ENCODE measurements at places on chromosomes 12 and 14. TPM values are rescaled to one million over a fixed set of nuclear protein-coding genes. Genes with fewer than 3 reads are reported as not detected.

Gene SYNDIG1L
- not detected for total RNA-seq

DNA sequence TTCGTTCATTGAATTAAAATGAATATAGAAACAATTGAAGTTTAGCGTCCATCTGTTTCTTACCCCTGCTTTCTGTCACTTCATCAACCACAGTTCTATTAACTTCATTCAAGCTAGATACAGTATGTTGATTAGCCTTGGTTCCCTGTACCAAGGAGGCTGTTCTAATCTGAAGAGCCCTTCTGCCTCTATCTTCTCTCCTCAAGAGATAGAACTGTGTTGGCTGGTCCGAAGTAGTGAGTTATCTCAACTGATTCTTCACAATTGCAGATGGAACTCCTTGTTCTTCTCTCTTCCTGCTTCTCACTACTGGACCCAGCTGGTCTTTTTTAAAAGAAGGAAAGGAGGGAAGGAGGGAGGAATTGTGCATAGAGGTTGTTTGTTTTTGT, 82.1 kb upstream of the TRAF3 start:
- no peaks in the 10 kb centered on the region for H3K36me3 ChIP-seq
- H3K27me3 ChIP-seq, result no peaks in the 10 kb centered on the region
- H3K27ac ChIP-seq, result peak overlapping the region; percentile 51
- no peak overlapping the region for H3K4me3 ChIP-seq
- DNase-seq, result no peak

- DNase-seq, result peak; percentile 6
- H3K4me1 ChIP-seq, result no peaks in the 10 kb centered on the region
- H3K27me3 ChIP-seq, result no peaks in the 10 kb centered on the region
- peak overlapping the region; percentile 40 for H3K27ac ChIP-seq
- no peak overlapping the region for H3K4me3 ChIP-seq
- H3K36me3 ChIP-seq, result no peaks in the 10 kb centered on the region
These were observed 40.0 kb upstream of the PCNX4 start for GRCh38 chr14:60051721-60052221.

- H3K4me1 ChIP-seq, result no peaks in the 10 kb centered on the region
- no peaks in the 10 kb centered on the region for H3K36me3 ChIP-seq
- H3K4me3 ChIP-seq, result no peak overlapping the region
- no peak overlapping the region for H3K27ac ChIP-seq
These were observed 518.5 kb upstream of the MDGA2 start for GRCh38 chr14:48193893-48194292.

DNA sequence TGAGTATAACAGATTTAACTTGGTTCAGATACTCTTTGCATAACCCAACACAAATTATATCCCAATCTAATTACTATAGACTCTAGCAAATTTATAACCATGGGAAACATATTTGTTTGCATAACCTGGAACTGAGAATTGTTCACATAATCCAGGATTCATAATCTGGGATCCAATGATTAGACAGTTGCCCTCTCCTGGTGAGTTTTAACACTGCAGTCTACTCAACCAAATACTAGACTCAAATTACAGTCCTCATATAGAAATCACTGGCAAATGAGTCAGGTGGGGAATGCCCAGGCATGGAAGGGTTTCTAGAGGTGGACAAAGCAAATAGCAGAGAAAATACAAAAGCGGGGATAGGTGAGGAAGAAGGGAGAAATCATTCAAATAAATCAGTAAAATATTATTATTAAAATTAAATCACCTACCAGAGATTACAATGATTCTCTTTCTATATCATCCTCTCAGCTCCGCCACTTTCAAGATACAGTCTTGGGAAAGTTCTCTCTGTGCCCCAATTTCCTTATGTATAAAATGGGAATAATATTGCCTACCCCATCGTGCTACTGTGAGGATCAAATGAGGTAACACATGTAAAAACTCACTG, 9.4 kb downstream of the GCH1 start:
- H3K4me1 ChIP-seq, result no peaks in the 10 kb centered on the region
- no peak overlapping the region for H3K27ac ChIP-seq
- H3K4me3 ChIP-seq, result no peak overlapping the region
- H3K36me3 ChIP-seq, result no peaks in the 10 kb centered on the region
- peak; percentile 58 for DNase-seq
- no peaks in the 10 kb centered on the region for H3K27me3 ChIP-seq

DNA sequence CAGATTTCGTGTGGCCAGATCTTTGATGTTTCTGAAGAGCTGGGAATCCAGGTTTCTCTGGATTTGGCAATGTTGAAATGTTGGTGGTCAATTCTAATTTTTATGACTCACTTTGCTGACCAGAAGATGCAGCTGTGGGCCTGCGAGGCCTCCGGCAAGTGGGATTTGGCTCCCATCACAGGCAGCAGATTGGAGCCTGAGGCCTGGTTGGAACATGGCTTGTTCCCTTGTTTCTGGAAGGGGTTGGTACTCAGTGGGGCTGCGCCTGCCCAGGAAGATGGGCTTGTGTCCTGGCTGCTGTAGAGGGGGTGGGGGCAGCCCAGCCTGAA, 23.1 kb downstream of the FBRSL1 start:
- no peaks in the 10 kb centered on the region for H3K36me3 ChIP-seq
- H3K4me1 ChIP-seq, result peaks cover 8% of the 10 kb centered on the region
- no peak overlapping the region for H3K4me3 ChIP-seq
- no peak overlapping the region for H3K27ac ChIP-seq
- H3K27me3 ChIP-seq, result no peaks in the 10 kb centered on the region
- no peak for DNase-seq

DNA sequence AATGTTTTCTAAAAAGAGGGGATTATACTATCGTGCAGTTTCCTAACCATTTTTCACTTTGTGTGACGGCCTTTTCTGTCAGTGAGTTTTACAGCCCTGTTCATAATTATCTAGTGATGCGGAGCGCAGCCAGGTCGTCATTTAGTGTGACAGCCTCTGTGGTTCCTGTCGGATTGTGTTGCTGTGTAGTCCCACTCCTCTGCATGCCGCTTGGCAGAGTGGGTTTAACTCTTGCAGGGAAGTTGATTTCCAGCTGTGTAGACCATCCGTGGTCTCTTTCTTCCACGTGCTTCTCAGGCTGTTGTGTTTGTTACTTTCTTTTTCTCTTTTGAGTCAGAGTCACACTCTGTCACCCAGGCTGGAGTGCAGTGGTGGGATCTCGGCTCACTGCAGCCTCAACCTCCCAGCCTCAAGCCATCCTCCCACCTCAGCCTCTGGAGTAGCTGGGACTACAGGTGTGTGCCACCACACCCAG, 8.6 kb downstream of the RAN start:
- H3K4me3 ChIP-seq, result no peak overlapping the region
- H3K27me3 ChIP-seq, result no peaks in the 10 kb centered on the region
- no peaks in the 10 kb centered on the region for H3K36me3 ChIP-seq

Gene MUCL1
- not detected for total RNA-seq

DNA sequence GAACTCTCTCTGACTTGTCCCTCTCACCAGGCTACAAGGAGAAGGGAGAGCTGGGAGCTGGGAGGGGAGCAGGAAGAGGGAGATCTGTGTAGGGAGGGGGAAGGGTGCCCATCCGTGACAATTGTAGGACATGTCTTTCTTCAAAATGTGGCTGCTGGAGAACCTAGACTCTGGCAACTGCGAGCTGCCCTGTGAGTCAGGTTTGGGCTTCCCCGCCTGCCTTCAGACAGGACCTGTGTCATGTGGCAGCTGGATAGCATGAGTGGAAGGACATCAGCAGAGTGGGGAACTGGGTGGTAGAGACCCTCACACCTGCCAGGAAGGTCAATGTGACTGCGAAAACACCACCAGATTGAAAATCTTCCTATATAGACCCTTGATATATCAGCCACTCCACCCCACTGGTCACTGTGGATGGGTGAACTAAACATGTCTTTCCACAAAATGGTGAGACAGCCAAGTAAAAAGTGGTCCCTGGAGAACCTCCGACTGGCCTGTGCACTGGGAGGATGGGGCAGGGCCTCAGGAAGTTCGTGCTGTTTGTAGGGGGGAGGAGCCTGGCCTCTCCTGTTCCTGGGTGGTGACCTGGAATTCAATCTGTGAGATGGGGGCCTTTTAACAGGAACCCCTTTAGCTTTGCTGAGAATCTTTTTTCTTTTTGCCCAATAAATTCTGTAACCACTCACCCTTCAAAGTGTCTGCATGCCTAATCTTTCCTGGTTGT, 62.2 kb upstream of the CAPRIN2 start:
- no peak overlapping the region for H3K4me3 ChIP-seq
- no peak overlapping the region for H3K27ac ChIP-seq
- DNase-seq, result no peak
- H3K36me3 ChIP-seq, result no peaks in the 10 kb centered on the region
- peaks cover 8% of the 10 kb centered on the region for H3K4me1 ChIP-seq

Gene TCHP
- total RNA-seq, result 8.0 TPM

DNA sequence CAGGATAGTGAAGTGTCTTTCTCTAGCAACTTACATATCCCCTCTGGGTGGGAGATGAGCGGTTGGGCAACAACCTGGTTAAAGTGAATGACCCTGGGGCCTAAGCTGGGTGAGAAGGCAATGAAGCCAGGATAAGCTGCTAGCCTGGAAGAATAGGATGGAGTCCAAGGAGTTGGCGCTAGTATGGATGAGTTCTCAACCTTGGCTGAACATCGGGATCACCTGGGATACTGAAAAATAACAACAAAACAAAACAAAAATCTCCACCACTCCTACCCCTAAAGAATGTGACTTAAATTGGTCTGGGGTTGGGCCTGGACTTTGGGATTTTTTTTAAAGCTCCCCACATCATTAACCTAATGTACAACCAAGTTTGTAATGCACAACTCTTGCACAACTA, 4.8 kb upstream of the RPS6KA5 start:
- no peak overlapping the region for H3K4me3 ChIP-seq
- H3K27me3 ChIP-seq, result no peaks in the 10 kb centered on the region
- no peak for DNase-seq
- peaks cover 7% of the 10 kb centered on the region for H3K4me1 ChIP-seq
- no peaks in the 10 kb centered on the region for H3K36me3 ChIP-seq

Gene DUSP16
- total RNA-seq, result 78.0 TPM

- no peak overlapping the region for H3K27ac ChIP-seq
- H3K4me1 ChIP-seq, result no peaks in the 10 kb centered on the region
- no peaks in the 10 kb centered on the region for H3K36me3 ChIP-seq
These were observed 784.6 kb downstream of the LRFN5 start for GRCh38 chr14:42391146-42391834.

Gene PROX2
- not detected for total RNA-seq

DNA sequence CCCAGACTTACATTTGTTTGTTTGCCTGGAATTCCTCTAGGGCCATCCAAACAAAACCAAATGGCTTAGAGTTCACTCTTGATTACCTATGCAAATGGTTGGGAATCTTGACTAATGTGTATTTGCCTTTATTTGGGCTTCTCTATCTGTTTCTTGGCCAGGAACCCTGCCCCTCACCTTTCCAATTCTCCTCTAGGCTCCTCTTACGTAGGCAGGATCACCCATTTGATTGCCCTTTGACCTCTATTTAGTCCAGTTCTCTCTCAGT, 123.0 kb upstream of the DYRK2 start:
- no peak overlapping the region for H3K27ac ChIP-seq
- DNase-seq, result no peak
- H3K27me3 ChIP-seq, result no peaks in the 10 kb centered on the region
- no peaks in the 10 kb centered on the region for H3K36me3 ChIP-seq
- H3K4me1 ChIP-seq, result no peaks in the 10 kb centered on the region

Gene SIX1
- 6.5 TPM for total RNA-seq

- no peak overlapping the region for H3K4me3 ChIP-seq
- DNase-seq, result no peak
- no peaks in the 10 kb centered on the region for H3K27me3 ChIP-seq
- no peaks in the 10 kb centered on the region for H3K4me1 ChIP-seq
These were observed 55.4 kb upstream of the MED13L start for GRCh38 chr12:116332705-116333380.

Gene NYNRIN
- total RNA-seq, result 56.5 TPM

- no peaks in the 10 kb centered on the region for H3K27me3 ChIP-seq
- no peak overlapping the region for H3K27ac ChIP-seq
- H3K4me3 ChIP-seq, result no peak overlapping the region
- DNase-seq, result no peak
- no peaks in the 10 kb centered on the region for H3K4me1 ChIP-seq
These were observed 449.9 kb downstream of the DPF3 start for GRCh38 chr14:72443991-72444441.

- H3K4me3 ChIP-seq, result no peak overlapping the region
- no peaks in the 10 kb centered on the region for H3K36me3 ChIP-seq
These were observed 42.9 kb downstream of the SPPL3 start for GRCh38 chr12:120861074-120861795.

GRCh38 chr14:33631021-33631420, 319.9 kb downstream of the EGLN3 start:
- no peaks in the 10 kb centered on the region for H3K27me3 ChIP-seq
- H3K4me1 ChIP-seq, result no peaks in the 10 kb centered on the region
- H3K27ac ChIP-seq, result no peak overlapping the region
- H3K4me3 ChIP-seq, result no peak overlapping the region
- DNase-seq, result no peak

DNA sequence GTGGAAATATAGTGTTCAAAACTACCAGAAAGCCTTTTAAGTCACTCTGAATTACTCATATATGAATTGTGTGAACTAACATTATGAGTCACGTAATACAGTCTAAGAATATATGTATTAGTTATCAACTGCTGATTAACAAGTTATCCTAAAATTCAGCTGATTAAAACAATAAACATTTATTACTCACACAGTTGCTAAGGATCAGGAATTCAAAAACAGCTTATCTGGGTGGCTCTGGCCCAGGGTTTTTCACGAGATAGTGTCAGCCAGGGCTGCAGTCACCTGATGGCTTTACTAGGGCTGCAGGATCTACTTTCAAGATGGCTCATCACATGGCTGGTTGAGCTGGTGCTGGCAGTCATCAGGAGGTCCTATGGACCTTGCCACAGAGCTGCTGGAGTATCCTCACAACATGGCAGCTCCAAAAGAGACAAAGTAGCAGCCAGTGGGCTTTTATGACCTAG, 36.5 kb downstream of the CORO1C start:
- no peaks in the 10 kb centered on the region for H3K27me3 ChIP-seq
- H3K4me3 ChIP-seq, result no peak overlapping the region
- H3K36me3 ChIP-seq, result no peaks in the 10 kb centered on the region
- peak; percentile 33 for DNase-seq
- peaks cover 35% of the 10 kb centered on the region for H3K4me1 ChIP-seq

DNA sequence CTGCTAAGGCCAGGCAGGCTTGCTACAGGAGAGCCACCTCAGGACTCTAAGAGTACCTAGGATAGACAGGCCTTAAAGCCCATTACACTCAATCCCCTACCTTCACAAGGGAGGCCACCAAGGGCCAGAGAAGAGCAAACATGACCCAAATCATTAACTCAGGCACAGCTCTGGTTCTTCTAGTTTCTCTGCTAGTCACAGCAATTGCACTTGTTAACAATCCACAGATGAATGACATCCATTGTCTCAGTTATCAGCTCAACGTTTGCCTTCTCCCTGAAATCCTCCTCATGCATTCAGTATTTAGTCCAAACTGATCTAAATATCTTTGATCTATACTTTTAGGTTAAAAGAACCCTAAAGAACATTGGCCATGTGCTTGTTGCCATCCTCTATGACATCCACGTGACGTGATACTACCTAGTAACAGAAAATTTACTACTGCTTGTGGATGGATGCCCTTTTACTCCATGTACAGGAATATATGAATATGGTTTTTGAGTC, 164.5 kb downstream of the STXBP6 start:
- no peak overlapping the region for H3K4me3 ChIP-seq
- H3K36me3 ChIP-seq, result no peaks in the 10 kb centered on the region
- DNase-seq, result no peak
- H3K27me3 ChIP-seq, result no peaks in the 10 kb centered on the region

Data from hepatocyte (in vitro differentiated cells).